ENCODE measurements at places on chromosomes 7 and 10.
A peak's percentile ranks its signal among the peaks of the same experiment; 100 is the strongest.

DNA sequence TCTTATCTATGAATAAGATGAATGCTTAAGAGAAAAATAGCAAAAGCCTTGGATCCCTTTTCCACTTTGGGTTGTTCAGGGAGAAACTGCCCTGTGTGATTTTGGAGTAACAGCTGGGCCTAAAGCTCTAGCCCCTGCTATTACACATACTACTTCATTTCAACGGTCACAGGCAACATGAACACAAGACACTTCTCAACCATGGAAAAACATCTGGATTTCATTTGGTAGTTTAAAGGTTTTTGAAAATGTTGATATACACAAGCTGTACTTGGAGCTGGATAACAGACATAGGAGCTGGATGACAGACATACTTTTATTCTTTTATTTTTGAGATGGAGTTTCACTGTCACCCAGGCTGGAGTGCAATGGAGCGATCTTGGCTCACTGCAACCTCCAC, 2.7 kb upstream of the CHUK start:
- DNase-seq: no peak

DNA sequence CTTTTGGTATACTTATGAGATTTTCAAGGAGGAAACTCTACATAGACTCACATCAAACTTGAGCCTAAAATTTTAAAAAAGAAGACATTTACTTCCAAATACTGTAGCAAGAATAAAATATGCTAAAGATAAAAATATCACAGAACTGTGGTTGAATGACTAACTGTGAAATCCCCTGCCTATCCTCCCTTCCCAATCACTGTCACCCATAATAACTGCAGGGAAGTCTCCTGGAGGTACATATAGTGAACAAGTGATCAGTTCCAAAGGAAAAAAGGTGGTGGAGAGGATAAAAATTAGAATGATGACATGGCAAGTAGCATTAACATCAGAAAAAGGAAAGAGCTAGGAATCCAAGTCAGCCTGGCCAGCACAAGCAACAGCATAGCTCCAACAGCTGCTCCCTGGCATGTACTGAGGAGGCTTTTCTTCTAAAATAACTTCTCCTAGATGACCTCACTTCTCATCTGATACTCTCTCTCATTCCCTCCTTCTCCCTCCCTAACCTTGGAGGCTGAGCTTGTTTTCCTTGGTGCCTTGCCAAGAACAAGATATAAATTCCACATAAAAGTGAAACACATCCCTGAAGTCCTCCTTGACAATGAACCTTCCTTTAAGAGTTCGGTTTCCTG, 124.0 kb downstream of the IQUB start:
- no peak for DNase-seq

GRCh38 chr10:27225642-27226257, 14.8 kb downstream of the ACBD5 start:
- no peak for DNase-seq

DNA sequence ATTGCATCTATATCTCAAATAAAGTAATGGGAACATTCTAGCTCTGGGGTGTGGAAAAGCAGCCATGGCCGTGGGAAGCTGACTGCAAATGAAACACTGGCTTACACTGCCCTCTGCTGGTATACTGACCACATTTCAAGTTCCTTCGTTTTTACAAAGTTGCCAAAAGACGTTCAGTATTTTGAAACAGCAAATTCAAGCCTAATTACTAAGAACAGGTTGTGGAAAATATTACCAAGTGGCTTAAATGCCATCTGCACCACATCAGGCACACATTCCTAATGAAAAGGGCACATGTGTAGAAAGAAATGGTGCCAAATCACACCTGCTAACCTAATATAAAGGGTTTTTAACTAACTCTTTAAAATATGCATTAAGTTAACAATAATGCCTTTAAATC, 83.9 kb downstream of the JAZF1 start:
- DNase-seq: peak; percentile 33

DNA sequence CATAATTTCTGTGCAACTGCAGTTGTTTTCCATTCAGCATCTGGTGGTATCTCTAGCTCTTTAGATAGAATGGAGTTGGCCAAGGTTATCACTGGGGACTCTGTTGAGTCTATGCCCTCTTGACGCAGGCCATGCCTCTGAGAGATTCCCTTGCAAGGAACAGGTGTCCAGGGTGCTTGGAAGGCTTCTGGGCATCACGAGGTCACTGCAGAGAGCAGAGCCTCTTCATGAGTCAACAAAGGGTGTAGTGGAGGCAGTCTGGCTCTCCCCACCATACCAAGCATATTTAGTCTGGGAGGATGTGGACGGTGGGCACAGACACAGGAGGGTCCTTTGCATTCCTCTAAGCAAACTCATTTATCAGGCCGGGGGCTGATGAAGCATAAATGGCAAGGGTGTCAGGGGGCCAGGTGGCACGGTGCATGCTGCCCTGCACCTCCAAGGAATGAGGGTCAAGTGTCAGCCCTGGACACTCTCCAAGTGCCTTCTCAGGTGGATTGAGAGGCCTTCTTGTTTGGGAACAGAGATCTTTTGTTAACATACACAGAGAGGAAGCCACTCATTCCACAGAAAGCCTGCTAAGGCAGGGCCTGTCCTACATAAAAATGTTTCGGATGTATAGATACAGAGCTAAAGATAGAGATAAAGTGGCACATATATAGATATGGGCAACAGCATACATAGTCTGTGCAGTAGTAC, 328.6 kb downstream of the INHBA start:
- DNase-seq: no peak

GRCh38 chr10:110834629-110835301, 37.0 kb upstream of the PDCD4 start:
- no peak for DNase-seq

- no peak for DNase-seq
Measured at GRCh38 chr10:20343036-20343435, 526.8 kb downstream of the PLXDC2 start.

GRCh38 chr7:22301790-22302189, 55.2 kb downstream of the RAPGEF5 start:
- DNase-seq: no peak

GRCh38 chr7:100673942-100674410, 436 bp downstream of the GNB2 start:
- DNase-seq: peak; percentile 31

DNA sequence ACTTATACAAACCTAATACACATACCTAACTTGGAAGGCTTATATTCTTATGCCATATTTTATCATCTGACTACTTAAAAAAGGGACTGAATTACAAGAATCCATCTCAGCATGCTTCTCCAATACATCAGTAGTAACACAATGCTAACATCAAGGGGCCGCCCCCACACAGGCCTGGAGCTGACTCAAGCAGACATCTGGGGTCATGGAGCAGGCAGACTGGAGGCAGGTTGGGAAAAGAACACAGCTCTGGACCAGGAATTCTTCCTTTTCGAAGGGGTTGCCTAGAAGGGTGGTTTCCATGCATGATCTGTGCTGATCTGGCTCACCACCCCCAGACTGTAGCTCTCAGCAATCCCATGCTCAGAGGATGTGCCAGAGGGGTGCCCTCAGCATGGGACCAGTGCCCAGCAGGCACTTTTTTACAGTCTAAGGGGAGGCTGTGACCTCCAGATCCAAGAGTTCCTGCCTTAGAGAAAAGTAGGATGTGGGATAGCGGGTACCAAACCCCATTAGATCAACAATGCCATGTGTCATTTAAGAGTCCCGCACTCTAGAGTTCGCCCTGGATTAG, 26.1 kb upstream of the DUSP5 start:
- DNase-seq: no peak

- DNase-seq: no peak
Measured at GRCh38 chr7:130941322-130942210, 207.6 kb upstream of the KLF14 start.

GRCh38 chr7:39565538-39565937, 666 bp upstream of the YAE1 start:
- no peak for DNase-seq

GRCh38 chr7:47327346-47327697, 254.6 kb downstream of the TNS3 start:
- DNase-seq: no peak

- DNase-seq: no peak
Measured at GRCh38 chr10:45558425-45558824, 114.1 kb downstream of the ZFAND4 start.

- no peak for DNase-seq
Measured at GRCh38 chr10:51075043-51075872, 971 bp downstream of the PRKG1 start.
